ENCODE measurements at places on chromosomes 16 and 17.

GRCh38 chr16:50437769-50438437 lies 69.1 kb upstream of the BRD7 start:
- no peak for DNase-seq

DNA sequence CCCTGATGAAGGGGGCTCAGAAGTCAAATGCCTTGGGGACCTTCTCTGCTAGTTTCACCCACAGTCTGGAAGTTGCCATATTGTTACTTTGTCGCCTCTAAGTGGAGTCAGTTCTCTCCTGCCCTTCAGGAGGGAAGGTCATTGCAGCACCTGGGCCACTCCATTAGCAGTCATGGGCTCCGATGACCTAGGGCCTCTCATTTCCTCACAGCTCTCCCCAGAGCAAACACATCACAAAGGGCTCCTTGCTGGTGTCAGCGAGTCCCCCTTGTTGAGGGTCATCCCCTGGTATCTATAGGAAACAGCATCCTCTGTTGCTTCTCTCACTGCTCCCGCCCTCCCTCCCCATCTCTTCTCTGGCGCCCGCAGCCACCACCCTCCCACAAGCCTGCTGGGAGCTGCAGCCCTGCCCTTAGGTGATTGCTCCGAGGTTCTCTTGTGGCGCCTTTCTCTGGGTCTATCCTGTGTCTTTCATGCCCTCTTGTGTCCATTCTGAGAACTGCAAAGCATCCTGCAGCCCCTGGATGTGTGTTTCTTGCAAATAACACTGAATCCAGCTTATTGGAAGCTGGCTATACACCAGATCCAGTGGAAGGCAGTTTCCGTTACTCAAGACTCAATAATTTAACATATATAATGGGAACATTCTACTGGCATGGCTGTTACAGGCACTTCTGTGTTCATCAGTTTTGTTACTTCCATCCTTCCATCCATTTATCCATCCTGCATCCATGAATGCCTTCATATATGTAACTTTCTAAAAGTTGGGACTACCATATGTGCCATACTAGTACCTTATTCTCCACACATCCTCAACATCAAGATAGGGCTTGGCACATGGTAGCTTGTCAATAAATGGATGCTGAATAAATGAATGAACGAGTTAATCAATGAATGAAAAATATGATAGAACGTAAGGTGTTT lies 21.2 kb downstream of the PDILT start:
- peak; percentile 92 for DNase-seq

DNA sequence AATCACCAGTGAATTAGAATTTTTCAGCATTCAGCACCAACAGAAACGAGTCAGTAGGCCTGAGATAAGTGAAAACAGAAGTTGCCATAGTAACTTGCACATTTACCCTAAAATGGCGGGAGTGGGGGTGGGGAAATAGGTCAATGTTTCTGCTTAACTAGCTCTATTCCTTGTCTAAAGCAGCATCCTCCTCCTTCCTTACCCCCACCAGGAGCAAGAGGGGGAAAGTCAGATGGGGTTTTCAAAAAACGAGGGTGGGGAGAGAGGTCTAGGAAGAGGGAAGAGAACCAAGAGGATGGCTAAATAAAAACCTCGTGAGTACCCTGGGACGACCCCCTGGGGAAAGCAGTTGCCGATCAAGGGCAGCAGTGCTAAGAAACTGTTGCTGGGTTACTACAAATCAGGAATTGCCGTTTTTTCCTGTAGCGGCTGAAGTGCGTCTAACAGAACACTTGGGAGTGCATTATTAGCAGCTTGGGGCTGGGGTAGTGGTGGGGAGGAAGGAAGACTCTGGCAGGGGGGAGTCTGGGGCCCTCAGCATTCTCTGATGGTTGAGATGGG lies 34.4 kb upstream of the MNT start:
- peak; percentile 91 for DNase-seq

DNA sequence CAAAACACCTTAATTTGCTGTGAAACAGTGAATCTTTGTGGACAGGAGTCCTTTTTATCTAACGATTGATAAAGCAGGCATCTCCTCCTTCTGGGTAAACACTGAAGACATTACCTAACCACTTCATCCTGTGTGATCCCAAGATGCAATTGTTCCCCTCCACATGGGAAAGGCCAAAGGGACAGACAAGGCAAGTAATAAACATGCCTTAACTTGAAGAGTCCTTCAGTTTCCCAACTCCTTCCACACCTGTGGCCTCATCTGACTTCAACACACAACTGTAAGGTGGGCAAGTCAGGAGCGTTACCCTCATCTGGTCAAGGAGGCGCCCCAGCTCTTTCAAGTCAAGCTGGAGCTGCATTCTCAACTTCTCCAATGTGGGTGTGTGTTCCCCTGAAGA lies 278.6 kb downstream of the ABCC12 start:
- no peak for DNase-seq

DNA sequence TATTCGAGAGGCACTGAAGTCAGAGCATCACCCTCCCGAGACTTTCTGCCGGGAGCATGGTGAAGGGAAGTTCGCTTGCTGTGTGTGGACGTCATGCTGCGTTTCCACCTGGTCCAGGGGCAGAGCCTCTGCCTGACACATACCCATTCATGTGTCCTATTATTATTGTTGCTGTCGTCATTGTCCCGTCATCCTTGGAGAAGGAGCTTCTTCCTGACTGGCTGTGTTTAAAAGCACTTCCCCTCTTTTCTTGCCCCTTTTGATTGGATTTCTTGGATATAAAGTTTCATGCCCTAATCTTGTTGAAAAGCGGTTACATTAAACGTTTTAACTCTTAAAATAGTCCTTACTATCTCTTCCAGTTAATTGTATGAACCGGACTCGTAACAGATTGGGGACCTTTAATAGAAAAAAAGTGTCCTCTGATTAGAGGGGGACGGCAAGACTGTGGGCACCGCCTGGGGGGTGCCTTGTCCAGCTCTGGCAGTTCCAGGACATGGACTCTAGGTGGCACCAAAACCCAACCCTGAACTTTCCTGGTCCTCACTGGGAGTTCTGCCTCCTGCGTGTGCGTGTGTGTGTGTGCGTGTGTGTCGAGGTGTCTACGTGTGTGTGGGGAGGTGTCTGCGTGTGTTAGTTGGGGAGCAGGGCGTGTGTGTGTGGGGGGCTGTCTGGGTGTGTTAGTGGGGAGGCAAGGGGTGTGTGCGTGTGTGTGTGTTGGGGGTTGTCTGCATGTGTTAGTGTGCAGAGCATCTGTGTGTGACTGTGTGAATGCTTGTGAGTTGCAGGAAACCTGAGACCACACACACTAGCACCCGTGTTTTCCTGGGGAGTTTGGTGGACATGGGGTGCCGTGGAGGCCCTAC lies 133.3 kb upstream of the CIBAR2 start:
- peak; percentile 82 for DNase-seq

DNA sequence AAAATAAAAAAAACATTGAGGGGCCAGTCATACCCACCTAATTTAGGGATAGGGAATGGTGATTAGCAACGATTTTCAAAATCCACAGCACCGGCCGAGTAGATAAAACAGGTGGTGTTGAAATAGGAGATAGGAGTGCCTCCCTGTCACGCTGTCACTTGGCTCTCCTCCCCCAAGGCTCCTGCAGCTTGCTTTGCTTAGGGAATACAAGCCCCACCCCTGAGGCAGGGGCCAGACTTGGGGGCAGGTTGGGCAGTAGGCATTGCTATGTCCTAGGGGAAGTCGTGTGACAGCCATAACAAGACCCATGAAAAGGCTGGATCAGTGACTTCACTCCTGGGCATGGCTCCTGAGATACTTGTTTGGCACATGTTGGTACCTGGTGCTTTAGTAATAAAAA lies 25.8 kb downstream of the POLR2A start:
- no peak for DNase-seq

- no peak for DNase-seq
These were observed 16.7 kb downstream of the CDK5R1 start for GRCh38 chr17:32503251-32504165.

GRCh38 chr16:62967611-62968010 lies 931.4 kb upstream of the CDH8 start:
- no peak for DNase-seq

DNA sequence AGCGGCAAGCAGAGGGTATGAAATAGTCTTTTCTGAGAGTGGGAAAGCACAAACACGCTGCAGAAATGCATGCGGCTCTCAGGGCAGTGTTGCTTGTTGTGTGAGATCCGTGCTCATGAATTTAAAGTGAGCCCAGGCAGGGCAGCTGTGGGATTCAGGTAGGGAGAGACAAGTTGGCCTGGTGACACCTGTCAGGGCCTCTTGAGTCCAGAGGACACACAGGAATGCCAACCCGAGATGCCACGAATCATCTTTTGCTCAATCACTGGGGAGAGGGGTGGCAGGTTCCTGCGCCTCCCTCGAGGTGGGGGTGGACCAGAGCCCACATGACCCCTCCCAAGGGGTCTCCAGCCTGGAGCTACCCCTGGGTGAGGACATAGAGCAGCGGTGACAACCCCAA lies 211.9 kb downstream of the GSG1L start:
- DNase-seq = no peak

DNA sequence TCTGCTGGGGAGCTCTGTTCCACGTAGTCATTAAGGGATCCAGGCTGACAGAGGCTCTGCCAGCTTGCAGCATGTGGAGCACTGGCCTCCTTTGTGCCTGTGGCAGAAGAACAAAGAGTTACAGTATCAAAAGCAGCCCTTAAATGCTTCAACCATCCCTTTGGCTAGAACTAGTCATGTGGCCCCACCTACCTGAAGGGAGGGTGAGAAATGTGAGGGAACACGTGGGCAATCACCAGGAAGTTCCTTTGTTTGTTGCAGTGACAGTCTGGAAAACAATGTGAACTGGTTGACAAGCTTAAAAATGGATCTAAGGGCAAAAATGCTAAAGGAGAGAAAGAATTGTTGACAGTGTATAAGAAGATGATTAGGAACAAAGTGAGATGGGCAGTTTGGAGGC lies 290.4 kb upstream of the HSBP1 start:
- DNase-seq = peak; percentile 4

DNA sequence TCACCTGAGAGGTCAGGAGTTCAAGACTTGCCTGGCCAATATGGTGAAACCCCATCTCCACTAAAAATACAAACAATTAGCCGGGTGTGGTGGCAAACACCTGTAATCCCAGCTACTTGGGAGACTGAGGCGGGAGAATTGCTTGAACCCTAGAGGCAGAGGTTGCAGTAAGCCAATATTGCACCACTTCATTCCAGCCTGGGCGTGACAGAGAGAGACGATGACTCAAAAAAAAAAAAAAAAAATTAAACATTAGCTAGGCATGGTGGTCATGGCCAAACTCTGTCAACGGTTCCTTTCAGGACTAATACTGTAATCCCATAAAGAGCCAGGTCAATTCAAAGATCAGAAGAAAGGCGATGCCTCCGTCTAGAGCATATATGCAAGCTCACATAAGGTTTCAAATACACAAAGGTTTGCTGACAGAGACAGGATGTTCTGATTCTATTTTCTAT lies 2.4 kb downstream of the RNF157 start:
- DNase-seq = no peak

- no peak for DNase-seq
These were observed 147.0 kb downstream of the SHISA6 start for GRCh38 chr17:11388054-11388453.

DNA sequence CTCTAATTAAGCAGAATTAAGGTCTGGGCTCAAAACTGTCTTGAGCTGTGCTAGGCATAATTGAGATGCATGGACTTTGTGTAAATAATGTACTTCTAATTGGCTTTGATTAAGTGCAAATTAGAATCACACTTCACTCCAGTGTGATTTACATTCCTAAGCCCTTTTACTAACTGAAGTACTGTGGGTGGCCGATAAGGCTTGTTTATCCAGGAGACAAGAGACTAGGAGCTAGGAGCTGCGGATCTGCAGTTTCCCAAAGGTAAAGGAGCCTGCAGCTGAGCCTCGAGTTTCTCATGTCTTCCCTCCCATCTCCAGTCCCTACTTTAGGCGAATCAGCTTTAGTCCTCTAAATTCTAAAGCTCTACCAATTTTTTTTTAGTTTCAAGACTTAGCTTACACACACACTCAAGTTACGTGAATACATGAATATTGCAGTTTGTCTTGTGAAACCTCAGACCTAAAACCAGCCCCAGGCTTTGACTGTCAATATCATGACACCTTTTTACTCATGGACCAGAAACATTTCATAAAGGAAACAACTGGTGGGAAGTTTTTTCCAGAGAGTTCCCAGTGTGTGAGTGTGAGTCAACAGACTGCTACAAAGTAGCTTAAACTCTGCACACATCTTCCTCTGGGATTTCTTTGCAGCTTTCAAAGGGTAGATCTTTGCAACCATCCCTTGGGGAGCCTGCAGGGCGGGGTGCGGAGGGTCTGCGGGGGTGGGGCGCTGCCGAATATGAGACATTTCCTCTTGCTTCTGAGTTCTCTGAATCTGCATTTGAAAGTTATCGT lies 113.9 kb upstream of the TBX2 start:
- DNase-seq = peak; percentile 70

DNA sequence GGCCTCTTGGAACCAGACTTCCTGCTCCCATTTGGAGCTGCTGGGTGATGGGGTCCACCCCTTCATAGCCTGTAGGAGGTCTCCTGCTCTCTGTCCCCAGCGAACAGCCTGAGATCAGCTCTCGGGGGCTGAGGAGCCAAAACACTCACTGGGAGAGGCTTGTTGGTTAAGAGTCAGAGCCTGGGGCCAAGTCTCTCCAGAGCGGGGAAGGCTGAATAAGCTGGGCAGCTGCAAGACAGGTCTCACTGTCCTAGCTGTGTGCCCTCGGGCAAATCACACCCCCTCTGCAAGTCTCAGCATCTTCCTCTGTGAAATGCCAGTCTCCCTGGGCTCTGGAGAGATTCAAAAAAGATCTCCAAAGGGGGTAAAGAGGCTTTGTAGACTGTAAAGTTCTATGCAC lies 174.6 kb downstream of the WSCD1 start:
- no peak for DNase-seq

Data from GM23338 (cell line).